Activated CD8-positive, alpha-beta memory T cell treated with anti-CD3 and anti-CD28 coated beads, Interleukin-2, amount 10 ng/mL, durations not matched to agents 7 days and 5 days (primary cell): ENCODE measurements at places on chromosomes 5 and 9. TPM values are rescaled to one million over a fixed set of nuclear protein-coding genes. Genes with fewer than 3 reads are reported as not detected.

The SH3PXD2B gene
- total RNA-seq: 0.06 TPM

The FKTN gene
- total RNA-seq: 16.4 TPM

The PCDHA5 gene
- total RNA-seq: not detected

The LVRN gene
- total RNA-seq: 0.23 TPM

- DNase-seq: no peak
- H3K36me3 ChIP-seq: no peaks in the 10 kb centered on the region
- H3K27ac ChIP-seq: no peak overlapping the region
Observed at GRCh38 chr5:106876665-106877194, 794.0 kb downstream of the EFNA5 start.

GRCh38 chr9:90240541-90240940 is 402.1 kb downstream of the DIRAS2 start:
- H3K36me3 ChIP-seq: no peaks in the 10 kb centered on the region
- no peaks in the 10 kb centered on the region for H3K4me1 ChIP-seq
- no peak overlapping the region for H3K27ac ChIP-seq
- H3K27me3 ChIP-seq: peaks cover 12% of the 10 kb centered on the region
- H3K4me3 ChIP-seq: no peak overlapping the region
- no peak for DNase-seq

- H3K36me3 ChIP-seq: no peaks in the 10 kb centered on the region
- H3K4me3 ChIP-seq: no peak overlapping the region
- no peak for DNase-seq
- H3K27me3 ChIP-seq: peaks cover 5% of the 10 kb centered on the region
- H3K27ac ChIP-seq: no peak overlapping the region
- H3K4me1 ChIP-seq: peaks cover 32% of the 10 kb centered on the region
Observed at GRCh38 chr5:14928661-14929060, 57.1 kb upstream of the ANKH start.

GRCh38 chr9:125521462-125522327 is 185.3 kb downstream of the MAPKAP1 start:
- H3K4me1 ChIP-seq: peaks cover 36% of the 10 kb centered on the region
- H3K27me3 ChIP-seq: no peaks in the 10 kb centered on the region
- peak overlapping the region; percentile 23 for H3K4me3 ChIP-seq
- peaks cover 16% of the 10 kb centered on the region for H3K36me3 ChIP-seq
- peak overlapping the region; percentile 87 for H3K27ac ChIP-seq

- peaks cover 4% of the 10 kb centered on the region for H3K4me1 ChIP-seq
- no peak overlapping the region for H3K27ac ChIP-seq
- no peaks in the 10 kb centered on the region for H3K27me3 ChIP-seq
- no peak for DNase-seq
Observed at GRCh38 chr9:27460226-27461023, 63.7 kb upstream of the IFNK start.

DNA sequence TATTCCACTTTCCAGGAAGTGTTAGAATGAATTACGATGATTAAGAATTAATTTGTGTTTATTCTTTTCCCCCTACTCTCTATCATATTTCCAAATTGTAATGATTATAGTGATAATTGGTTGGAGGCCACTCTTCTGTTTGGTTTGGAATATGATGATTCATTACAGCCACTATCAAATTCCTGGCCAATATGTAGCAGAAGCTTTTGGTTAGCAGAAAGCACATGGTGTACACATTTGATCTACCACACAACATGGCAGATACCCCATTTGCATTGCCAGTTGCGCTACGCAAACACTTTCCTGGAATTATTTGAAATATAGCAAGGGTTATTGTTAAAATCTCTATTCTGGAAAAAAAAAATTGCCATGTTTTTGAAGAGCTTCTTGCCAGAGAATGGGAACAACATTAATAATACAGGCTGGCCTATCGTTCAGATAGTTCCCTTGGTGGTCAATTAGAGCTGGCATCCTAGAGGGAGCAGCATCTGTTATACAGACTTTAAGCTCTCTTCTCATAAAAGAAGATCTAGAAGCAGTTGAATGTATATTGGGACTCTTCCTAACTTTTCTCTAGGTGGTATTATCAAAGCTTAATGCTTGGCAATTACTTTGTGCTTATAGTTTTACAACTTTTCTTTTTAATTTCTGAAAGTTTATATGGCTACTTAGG is 455.0 kb upstream of the ACTBL2 start:
- H3K4me1 ChIP-seq: no peaks in the 10 kb centered on the region
- DNase-seq: no peak
- no peaks in the 10 kb centered on the region for H3K36me3 ChIP-seq
- no peaks in the 10 kb centered on the region for H3K27me3 ChIP-seq

- H3K27me3 ChIP-seq: no peaks in the 10 kb centered on the region
- peak overlapping the region; percentile 51 for H3K27ac ChIP-seq
- peak; percentile 43 for DNase-seq
- H3K36me3 ChIP-seq: peaks cover 12% of the 10 kb centered on the region
- no peak overlapping the region for H3K4me3 ChIP-seq
- peaks cover 29% of the 10 kb centered on the region for H3K4me1 ChIP-seq
Observed at GRCh38 chr5:87069974-87070608, 197.6 kb upstream of the RASA1 start.

- H3K36me3 ChIP-seq: peaks cover 7% of the 10 kb centered on the region
- peak overlapping the region; percentile 71 for H3K27ac ChIP-seq
- peak overlapping the region; percentile 20 for H3K4me3 ChIP-seq
- H3K4me1 ChIP-seq: peaks cover 18% of the 10 kb centered on the region
Observed at GRCh38 chr5:119031011-119031886, 39.6 kb upstream of the DMXL1 start.

GRCh38 chr5:135211083-135211790 is 177.2 kb upstream of the PITX1 start:
- peaks cover 21% of the 10 kb centered on the region for H3K27me3 ChIP-seq
- no peaks in the 10 kb centered on the region for H3K4me1 ChIP-seq
- peak; percentile 36 for DNase-seq
- H3K36me3 ChIP-seq: no peaks in the 10 kb centered on the region

- peaks cover 16% of the 10 kb centered on the region for H3K36me3 ChIP-seq
- H3K27ac ChIP-seq: no peak overlapping the region
- no peak for DNase-seq
- no peaks in the 10 kb centered on the region for H3K27me3 ChIP-seq
Observed at GRCh38 chr9:134032456-134033222, 7.4 kb downstream of the BRD3OS start.

DNA sequence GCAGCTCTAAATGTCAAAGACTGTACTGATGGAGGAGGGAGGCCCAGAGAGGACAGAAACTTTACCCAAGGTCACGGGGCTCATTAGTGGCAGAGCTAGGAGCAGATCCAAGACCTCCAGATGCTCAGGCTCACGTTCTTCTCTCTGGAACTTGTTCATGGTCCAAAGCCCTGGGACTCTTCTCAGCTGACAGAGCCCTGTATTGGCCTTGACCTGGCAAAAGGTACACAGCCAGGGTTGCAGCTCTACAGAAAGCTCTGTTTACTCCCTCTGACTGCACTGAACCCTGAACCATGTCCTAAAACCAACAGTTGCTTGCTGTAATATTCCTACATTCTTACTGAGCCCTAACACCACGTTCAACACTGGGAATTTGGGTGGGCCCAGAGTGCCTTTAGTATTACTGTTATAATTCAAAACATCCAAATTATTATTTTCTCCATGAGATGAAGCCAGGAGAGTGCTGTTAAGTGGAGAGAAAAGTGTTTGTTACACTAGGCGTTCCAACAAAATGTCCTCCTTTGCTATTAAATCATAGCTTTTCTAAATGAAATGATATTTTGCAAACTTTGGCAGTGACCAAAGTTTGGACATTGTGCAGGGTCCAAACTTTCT is 602.4 kb upstream of the CLINT1 start:
- peaks cover 2% of the 10 kb centered on the region for H3K27me3 ChIP-seq
- no peaks in the 10 kb centered on the region for H3K36me3 ChIP-seq
- H3K4me1 ChIP-seq: no peaks in the 10 kb centered on the region
- no peak overlapping the region for H3K4me3 ChIP-seq
- no peak overlapping the region for H3K27ac ChIP-seq
- no peak for DNase-seq

GRCh38 chr9:136124976-136125692 is 6.5 kb upstream of the TMEM250 start:
- H3K36me3 ChIP-seq: no peaks in the 10 kb centered on the region
- DNase-seq: no peak
- H3K4me3 ChIP-seq: no peak overlapping the region
- H3K27me3 ChIP-seq: peaks cover under 1% of the 10 kb centered on the region

GRCh38 chr5:485113-485945 is 38.9 kb downstream of the SLC9A3 start:
- no peaks in the 10 kb centered on the region for H3K27me3 ChIP-seq
- H3K27ac ChIP-seq: no peak overlapping the region
- no peaks in the 10 kb centered on the region for H3K4me1 ChIP-seq
- no peaks in the 10 kb centered on the region for H3K36me3 ChIP-seq
- no peak overlapping the region for H3K4me3 ChIP-seq

DNA sequence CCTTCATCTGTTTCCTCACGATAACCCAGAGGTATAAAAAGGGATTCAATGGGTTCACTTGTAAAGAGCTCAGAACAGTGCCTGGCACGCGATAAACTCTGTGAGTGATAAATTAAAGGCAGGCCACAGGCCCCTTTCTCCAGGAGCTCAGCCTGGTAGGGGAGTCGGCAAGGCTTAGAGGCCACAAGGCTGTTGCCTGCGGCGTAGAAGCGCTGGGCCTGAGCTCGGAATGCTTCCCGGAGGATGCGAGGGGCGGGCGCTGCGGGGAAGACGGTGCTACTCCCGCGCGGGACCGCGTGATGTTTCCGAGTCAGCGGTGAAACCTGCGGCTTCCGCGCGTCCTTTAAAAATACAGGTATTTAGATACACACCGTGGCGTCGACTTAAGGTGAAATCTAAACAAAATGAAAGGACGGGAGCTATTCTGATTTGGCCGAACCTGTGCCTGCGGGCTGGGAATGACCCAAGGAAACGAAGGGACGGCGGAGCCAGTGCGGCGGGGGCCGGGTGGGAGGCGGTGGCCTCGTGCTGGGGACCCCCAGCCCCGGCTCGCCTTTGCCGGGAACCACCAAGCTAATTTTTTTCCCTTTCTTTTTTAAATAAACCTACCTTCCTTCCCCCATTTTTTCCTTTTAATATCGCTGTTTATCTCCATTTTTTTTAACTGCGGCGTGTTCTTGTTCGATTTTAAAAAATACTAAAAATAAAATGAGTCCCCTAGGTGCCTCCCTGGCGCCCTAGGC is 6.2 kb downstream of the NKX2-5 start:
- H3K27ac ChIP-seq: no peak overlapping the region
- H3K27me3 ChIP-seq: peaks cover 86% of the 10 kb centered on the region
- peaks cover 12% of the 10 kb centered on the region for H3K4me1 ChIP-seq
- peaks cover 1% of the 10 kb centered on the region for H3K36me3 ChIP-seq
- no peak overlapping the region for H3K4me3 ChIP-seq

DNA sequence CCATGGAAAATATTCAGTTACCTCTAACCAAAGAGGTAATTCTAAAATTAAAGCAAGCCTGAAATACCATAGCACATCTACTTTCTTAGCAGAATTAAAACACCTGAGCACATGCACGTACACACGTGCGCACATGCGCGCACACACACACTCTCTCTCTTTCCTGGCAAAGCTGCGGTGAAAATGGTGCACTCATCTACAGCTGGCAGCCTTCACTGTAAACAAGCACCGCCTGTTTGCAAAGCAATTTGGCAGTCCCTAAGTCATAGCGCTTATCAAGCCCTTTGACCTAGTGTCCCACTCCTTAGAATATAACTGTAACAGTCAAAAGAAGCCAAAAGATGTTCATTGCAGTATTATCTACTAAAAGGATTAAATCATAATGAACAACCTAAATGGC is 278.7 kb downstream of the DENND1A start:
- peaks cover 6% of the 10 kb centered on the region for H3K4me1 ChIP-seq
- H3K27me3 ChIP-seq: peaks cover 11% of the 10 kb centered on the region
- H3K4me3 ChIP-seq: no peak overlapping the region
- no peak for DNase-seq

GRCh38 chr5:73296772-73297171 is 123.8 kb downstream of the TMEM174 start:
- peaks cover 4% of the 10 kb centered on the region for H3K36me3 ChIP-seq
- H3K4me3 ChIP-seq: no peak overlapping the region
- peaks cover 12% of the 10 kb centered on the region for H3K4me1 ChIP-seq

- H3K27me3 ChIP-seq: peaks cover 5% of the 10 kb centered on the region
- no peak overlapping the region for H3K27ac ChIP-seq
- H3K4me1 ChIP-seq: peaks cover 3% of the 10 kb centered on the region
- no peaks in the 10 kb centered on the region for H3K36me3 ChIP-seq
Observed at GRCh38 chr9:84224246-84224645, 116.3 kb downstream of the SLC28A3 start.

DNA sequence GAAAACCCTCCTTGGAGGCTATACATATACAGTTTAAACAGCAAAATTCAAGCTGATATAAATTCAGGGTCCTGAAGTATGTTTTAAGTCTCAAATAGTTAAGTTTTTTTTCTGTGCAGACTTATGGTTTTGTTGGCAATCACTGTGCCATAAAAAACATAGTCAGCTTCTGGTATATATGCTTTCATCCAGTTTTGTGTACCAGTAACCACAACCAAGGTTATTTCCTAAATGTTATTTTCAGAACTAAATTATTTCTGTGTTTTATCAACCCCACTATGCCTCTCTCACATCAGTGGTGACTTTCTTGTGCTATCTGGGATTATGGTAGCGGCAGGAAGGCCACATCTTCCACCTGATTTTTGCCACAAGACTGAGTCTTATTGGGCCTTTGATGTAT is 107.7 kb upstream of the SMARCA2 start:
- H3K4me3 ChIP-seq: no peak overlapping the region
- H3K4me1 ChIP-seq: no peaks in the 10 kb centered on the region
- H3K36me3 ChIP-seq: peaks cover 1% of the 10 kb centered on the region

DNA sequence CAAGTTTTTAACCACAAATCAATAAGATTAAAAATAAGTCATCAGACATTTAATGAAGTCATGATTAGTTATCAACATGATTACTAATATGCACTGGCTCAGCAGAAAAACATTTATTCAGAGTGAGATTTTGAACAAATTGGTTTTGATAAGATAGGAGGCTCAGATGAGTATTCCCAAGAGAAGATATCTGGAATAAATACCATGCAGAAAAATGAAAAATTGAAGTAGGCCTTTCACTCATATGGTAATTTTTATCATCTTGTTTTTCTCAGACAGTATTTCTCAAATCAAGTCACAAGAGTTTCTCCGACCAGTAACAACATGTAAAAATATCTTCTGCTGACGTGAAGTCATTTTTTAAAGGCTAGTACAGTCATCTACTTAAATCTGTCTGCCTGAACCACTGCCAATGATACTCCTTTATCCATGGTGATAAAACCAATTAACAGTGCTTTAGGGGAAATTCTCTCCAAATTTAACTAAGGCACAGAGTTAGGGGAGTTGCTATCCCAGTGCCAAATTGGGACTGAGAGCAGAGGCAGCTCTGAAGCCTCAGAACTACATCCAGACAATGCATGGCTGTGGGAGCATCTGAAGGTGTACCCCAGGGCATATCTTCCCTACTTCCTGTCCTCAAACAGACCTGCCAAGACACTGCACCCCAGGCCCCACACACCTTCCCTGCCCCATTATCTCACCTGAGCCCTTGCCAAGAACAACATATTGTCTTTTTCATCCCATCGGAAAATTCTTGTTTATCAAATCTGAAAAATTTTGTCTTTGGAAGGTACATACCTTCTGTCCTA is 105.5 kb upstream of the TSLP start:
- H3K36me3 ChIP-seq: no peaks in the 10 kb centered on the region
- H3K27me3 ChIP-seq: peaks cover 3% of the 10 kb centered on the region
- no peaks in the 10 kb centered on the region for H3K4me1 ChIP-seq
- no peak for DNase-seq
- no peak overlapping the region for H3K27ac ChIP-seq
